ENCODE measurements at places on chromosomes 16 and 17.

DNA sequence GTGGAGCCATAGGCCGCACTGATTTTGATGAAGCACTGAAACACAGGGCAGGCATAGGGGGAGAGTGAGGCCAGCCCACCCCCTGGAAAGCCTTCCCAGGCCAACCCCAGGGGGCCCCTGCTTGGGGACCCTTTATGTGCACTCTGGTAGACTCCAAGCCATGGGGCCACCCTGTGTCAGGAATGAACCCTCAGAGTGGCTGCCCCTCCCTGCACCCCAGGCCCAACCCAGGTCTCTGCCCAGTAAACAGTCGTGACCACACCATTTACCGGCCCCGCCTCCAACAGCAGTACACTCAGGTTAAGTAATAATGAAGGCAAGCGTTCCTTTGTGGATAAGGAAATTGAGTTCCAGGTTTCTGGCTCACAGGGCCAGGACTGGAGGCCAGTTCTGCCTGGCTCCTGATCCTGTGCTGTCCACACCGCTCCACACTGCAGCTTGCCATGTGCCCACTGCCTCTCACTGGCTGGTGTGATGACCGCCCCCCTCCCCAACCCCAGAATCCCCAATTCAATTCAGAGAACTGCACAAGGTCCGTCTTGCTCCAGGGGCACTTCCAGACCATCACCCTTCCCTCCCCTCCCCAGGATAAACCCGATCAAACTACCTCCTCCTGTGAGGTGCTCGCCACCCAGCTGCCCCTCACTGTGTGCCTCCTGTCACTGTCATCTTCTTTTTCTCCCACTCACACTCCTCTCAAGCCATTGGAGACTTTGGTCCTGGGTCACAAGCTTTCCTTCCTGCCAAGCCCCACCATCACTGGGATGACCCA lies 13.6 kb downstream of the PIMREG start:
- no peak for DNase-seq

GRCh38 chr17:43356999-43357398 lies 41.8 kb upstream of the ARL4D start:
- no peak for DNase-seq

DNA sequence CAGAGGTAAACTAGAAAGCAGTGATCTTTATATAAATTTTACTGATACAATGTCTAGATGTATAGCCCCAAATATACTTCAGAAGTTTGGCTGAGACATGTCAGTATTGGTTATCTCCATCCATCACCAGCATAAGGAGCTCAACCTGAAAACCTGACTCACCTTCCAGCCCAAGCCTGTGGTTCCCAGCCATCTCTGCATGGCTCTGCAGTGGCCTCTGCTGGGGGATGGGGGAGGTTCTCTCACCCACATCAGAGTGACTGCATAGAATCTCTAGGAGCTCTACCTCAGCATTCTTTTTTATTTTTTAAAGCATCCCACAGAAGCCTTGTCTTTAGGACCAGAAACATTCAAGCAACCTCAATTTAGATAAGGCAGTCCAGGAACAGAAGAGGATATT lies 27.3 kb downstream of the USP7 start:
- DNase-seq = peak; percentile 72

DNA sequence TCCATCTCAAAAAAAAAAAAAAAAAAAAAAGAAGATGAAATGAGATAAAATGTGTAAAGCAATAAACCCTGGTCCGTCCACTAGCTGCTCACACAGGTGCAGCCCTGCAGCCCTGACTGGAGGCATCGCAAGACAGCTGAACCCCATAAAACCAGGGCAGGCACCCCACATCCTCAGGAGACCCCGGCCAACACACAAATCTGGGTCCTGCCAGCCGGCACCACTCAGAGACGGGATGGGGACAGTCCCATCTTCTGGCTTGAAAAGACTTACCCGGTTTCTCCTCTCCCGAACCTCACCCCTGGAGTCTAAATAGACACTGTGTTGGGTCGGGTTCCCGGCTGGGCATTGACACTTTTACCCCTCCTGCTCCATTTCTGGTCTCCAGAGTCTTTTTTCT lies 52.7 kb upstream of the TNRC6C start:
- no peak for DNase-seq

DNA sequence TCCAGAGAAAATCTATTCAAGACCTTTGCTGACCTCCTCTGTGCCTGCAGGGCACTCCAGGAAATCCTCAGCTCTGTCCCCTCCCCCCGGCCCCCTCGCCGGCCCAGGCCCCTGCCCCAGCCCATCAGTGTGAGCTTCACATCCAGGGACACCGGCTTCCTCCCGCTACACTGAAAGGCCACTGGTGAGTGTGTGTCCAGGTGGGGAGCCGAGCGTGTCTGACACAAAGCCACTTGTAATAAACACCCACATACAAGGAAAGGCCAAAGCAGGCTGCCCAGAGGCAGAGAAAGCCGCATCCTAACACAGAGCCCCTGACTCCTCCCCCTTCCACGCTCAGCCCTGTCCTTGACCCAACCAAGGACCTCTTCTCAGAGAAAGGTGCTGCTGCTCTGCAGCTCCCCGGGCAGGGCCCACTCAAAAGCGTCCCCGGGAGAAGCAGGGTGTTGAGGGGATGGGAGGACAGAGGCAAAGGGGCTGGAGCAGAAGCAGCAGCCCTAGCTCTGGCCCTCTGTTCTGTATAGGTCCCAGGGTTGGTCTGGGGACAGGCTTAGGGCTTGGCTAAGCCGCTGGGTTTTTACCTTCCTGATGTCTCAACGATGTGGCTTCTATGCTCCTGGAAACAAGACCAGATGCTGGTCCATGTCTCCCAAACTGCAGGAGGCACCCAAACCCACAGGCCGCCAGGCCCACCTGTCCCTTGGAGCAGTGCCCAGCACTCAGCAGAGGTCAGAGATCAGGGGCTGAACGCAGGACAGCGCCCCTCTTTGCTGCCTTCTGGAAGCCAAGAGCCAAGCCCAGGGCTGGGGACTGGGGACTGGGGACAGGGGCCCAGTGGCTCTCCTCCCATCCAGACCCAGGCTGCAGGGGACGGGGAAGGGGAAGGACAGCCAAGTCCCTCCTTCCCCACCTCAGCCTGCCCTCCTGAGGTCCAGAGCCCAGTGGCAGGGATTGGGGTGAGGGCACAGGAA lies 15.3 kb downstream of the MNT start:
- DNase-seq = no peak

GRCh38 chr16:27291106-27291505 lies 22.5 kb upstream of the NSMCE1 start:
- DNase-seq = no peak

DNA sequence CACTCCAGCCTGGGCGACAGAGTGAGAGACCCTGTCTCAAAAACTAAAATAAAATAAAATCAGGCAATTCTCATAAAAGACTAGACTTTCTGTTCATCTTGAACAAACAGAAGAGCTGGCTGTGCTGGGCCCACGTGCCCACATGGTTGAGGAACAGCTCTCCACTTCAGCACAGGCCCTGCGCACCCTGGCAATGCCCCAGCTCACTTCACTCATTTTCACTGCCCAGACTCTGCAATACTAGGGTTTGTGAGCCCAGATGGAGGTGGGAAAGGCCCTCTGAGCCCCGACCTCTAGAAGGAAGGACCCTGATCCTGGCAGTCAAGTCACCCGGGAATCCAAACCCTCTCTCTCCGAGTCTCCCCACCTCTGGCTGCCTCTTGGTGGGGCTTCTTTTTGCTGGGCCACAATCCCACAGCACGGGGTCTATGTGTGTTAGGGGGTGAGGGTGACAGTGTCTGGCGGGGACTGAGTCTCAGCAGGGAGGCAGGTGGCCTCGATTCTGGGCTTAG lies 14.8 kb downstream of the MYLK3 start:
- DNase-seq = no peak

Measured in DND-41 (cell line).